ENCODE measurements at places on chromosomes 5 and 9.

DNA sequence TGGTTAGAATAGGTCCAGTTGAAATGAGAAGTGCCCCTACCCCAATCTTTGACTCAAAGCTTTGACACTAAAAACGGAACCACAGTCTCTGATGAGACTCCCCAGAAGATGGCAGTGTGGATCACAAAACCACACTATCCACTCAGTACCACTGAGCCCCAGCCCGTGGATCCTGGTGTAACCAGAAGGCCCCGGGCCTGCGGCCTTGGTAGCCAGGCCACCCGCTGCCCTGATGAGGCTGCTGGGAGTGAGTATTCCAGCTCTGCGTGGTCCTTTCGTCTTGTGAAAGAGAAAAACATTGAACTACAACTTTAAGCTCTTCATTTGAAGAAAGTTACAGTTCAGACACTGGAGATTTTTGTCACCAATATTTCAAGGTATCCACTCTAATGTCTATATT, 42.2 kb upstream of the FBP1 start:
- peak; percentile 57 for DNase-seq

GRCh38 chr5:157165261-157165660, 803 bp downstream of the GARIN3 start:
- DNase-seq: no peak

DNA sequence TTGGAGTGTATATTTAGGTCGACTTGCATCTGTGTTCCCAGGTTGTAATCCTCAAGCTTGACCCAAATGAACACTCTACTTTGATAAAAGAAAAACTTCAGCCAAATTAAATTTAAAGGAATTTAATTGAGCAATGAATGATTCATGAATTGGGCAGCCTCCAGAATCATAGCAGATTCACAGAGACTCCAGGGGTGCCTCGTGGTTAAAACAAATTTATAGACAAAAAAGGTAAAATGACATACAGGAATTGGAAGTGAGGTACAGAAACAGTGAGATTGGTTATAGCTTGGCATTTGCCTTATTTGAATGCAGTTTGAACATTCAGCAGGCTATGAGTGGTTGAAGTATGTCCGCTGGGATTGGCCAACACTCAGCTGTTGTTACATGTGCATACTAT, 21.6 kb upstream of the SPATA31D4 start:
- DNase-seq: no peak

DNA sequence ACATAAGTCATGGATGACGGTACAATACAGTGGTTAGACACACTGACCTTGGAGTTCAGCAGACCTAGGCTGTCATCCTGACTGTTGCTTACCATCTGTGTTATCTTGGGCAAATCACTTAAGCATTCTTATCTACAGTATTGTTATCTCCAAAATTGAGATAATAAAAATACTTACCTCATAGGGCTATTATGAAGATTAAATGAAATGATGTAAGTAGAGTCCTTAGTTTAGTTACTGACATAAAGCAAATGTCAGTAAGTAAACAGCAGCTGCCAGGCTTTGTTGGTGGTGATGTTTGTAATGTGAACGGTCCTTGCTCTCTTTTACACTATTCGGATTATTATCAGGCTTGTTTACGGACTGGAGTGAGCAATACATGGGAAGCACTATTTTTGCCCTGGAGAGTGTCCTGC, 107.3 kb upstream of the DPYSL3 start:
- DNase-seq: no peak

- no peak for DNase-seq
Observed at GRCh38 chr9:2043881-2044462, 28.8 kb downstream of the SMARCA2 start.

DNA sequence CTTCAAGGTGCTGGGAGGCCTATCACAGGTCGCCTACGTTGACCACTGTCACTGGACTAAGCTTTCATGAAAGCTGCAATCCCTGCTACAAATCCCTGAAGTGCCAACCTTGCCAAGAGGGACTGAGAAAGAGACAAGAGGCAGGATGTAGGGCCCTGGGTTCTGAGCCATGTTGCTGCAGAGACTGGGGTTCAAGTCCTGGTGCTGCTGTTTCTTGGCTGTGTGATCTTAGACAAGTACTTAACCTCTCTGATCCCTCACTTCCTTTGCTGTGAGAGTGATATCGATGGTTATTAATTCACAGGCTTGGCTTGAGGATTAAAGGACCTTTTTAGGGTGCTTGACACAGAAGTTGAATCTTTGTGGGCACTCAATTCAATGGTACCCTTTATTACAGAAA, 15.5 kb downstream of the CSF1R start:
- DNase-seq: no peak

DNA sequence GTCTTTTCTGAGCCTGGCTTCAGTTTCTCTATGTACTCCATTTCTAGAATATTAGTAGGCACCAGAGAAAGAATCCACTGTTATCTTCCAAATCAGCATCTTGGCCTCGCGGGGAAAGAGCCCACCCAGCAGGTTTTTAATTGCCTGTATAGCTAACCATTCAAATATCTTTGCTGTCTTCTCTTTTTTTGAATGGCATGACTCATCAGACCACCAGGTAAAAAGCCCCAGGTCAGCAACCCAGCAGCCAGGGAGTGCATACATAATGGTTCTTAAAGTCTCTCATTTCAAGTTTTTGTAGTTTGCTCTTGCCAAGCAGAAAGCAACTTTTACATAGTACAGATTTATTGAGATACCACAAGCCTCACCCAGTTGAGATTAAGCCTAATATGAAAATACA, 50.7 kb downstream of the TMEM167A start:
- DNase-seq: no peak

GRCh38 chr5:181005791-181006190, 17.1 kb downstream of the BTNL3 start:
- DNase-seq: no peak

DNA sequence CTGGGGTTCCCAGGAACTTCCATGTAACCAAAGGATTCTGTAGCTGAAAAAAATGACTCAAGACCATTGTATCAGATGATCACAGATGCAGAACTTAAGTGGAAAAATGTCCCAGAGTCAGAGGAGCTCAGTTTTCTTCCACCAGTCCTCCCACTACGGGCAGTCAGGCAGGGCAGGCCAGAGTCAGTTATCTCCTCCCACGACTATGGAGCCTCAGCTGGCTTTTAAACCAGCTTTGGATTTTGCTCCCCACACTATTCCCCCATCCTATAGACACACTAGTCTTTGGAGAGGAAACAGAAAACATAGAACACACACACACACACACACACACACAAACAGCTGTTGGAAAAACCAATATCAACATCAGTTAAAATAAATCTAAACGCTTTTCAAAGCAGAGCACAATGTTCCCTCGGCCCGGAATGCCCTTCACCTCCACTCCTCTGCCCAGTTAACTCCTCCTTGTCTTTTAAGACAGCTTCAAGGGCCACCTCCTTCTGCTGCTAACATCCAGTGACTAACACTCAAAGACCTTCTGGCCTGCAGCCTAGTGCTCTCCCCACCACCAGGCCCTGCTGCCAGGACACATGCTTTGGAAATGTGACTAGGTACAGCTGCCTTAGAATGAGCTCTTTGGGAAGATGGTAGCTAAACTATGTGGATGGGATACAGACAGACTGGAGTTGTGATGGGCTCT, 56.8 kb downstream of the NIPAL4 start:
- no peak for DNase-seq

GRCh38 chr9:37947471-37947870, 43.5 kb upstream of the SLC25A51 start:
- no peak for DNase-seq

GRCh38 chr5:7897014-7897600, 28.2 kb downstream of the MTRR start:
- no peak for DNase-seq

- DNase-seq: no peak
Observed at GRCh38 chr5:122674385-122674784, 100.5 kb upstream of the SNX2 start.

GRCh38 chr5:139133282-139133681, 64.9 kb downstream of the SIL1 start:
- DNase-seq: no peak

DNA sequence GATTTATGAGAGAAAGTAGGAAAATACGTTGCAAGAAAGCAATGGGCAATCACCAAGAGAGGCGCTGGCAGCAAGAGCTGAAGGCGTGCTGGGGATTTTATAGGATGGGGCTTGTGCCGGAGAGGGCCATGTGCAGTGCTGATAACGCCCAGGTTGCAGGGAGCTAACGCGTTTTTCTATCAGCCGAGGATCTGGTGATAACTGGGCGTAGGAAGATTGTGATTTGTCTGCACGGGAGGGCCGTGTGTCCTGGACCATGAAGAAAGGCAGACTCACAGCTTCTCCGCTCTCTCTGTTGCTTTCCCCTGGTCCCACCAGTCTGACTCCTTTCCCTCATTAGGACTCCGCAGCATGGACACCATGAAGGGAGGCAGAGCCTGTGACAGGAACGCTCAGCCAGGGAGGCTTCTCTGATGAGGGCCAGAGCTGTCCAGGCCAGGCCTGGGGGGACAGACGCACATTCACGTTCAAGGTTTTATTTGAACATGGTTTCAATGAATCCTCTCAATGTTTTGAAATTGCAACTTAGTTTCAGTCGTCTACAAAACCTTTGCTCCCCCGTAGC, 11.9 kb upstream of the CACNA1B start:
- no peak for DNase-seq

DNA sequence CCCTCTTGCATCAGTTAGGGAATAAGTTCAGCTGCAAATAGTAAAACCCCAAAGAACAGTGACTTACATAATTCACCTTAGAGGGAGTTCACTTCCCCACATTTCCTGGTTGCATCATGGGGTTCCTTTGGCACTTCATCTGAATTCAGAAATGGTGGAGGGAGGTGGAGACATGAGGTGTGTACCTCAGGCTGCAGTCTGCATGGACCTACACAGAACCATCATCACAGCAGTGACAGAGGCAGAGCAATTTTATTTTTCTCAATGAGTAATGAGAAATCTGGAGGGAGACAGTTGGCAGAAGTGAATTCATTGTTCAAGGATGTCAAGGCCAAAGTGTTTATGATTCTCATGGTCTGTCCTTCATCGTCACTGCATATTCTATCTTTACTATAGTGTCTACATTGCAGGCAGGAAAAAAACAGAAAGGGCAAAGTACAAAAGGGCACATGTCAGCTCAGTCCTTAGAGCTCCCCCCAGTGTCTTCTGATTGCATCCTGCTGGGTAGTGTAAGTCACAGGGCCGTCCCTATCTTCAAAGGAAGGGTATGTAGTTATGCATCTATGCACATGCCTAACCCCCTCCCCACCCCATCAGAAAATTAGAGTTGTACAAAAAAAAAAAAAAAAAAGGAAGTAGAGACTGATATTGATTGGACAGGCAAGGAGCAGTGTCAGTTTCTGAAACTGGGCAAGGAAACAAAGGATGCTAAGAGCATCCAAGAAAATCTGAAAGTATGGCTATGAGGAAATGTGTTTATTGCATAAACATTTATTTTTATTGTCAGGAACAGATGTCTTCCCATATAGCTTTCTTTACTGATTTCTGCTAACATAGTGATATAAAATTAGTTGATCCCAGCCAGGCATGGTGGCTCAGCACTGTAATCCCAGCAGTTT, 132.7 kb upstream of the APC start:
- DNase-seq: no peak

GRCh38 chr9:98600631-98601030, 108.1 kb downstream of the GABBR2 start:
- no peak for DNase-seq

GRCh38 chr5:98975682-98976407, 47.0 kb upstream of the CHD1 start:
- DNase-seq: no peak

DNA sequence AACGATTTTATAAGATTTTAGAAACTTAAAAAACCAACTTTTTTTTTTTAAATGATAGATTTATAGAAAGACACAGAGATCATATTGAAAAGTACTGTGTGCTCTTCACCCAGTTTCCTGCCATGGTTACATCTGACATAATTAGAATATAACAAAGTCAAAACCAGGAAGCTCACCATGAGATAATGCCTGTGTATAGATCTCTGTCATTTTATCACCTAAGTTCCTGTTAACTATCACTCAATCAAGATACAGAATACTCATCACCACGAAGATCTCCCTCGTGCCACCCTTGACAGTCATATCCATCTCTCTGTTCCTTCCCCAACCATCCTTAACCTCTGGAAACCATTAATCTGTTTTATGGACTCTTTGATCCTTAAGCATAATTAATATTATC, 39.1 kb downstream of the POC5 start:
- DNase-seq: no peak

- no peak for DNase-seq
Observed at GRCh38 chr9:71144495-71144894, 23.1 kb upstream of the TRPM3 start.

DNA sequence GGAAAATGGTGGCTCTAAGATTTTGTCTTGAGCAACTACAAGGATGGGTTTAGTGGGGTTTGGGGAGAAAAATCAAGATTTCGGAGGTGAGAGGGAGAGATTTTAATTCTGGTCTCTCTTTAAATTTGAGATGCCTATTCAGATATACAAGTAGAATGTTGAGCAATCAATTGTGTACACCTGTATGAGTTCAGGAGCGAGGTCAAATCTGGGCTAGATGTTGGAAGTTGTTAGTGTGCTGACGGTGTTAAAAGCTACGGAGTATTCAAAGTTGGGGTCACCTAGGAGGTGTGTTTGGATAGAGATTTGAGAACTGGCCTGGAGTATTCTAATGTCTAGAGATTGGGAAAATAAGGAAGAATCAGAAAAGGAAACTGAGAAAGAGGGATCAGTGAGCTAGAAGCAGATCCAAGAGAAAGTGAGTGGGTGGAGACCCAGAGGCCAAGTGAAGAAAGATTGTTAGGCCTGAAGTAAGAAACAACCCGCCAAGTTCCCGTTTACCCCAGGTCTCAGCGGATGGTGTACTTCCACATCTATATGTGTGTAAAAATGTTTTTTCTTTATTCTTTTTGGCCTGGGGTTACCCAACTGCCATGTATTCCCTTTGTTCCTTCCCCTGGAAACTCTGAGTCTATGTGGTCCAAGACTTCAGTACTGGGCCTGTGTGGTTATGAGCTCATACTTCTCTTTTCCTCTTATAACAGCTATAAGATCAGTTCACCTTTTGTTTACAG, 11.9 kb upstream of the ARHGAP26 start:
- DNase-seq: no peak

DNA sequence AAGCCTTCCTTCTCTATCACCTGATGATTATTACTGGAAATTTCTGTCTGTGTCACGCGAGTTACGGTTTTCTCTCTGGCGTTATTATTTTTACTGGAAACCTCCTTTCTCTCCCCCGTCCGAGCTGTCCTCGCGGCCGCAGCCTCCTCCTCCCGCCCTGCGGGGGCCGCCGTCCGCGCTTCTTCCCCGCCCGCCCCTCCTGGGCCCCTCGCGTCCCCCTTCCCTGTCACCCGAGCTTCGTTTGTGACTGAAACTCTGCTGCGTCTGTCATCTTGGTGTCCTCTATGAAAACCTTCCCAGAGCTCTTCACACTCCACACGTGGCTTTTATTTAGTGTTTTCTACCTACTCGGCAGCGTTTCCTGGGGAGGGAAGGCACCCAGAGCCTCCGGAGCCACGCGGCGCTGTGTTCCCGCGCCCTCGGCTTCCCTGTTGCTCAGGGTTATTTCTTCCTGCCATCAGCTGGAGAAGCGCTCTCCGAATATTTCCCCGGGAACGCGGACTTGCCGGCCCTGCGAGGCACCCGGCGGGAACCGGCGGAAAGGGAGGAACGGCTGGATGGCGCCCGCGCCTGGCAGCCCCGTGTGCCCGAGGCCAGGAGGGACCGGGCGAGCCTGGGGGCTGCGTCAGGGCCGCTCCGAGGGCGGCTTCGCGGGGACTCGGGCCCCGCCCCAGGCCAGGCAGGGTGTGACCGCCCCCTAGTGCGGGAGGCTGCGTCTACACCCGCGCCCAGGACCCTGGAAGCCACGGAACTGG, 33.9 kb downstream of the TRIP13 start:
- DNase-seq: peak; percentile 4

- no peak for DNase-seq
Observed at GRCh38 chr5:41871852-41872251, 1.6 kb upstream of the OXCT1 start.

- no peak for DNase-seq
Observed at GRCh38 chr5:100872408-100873190, 30.5 kb downstream of the ST8SIA4 start.

All from stimulated activated CD4-positive, alpha-beta T cell treated with anti-CD3 and anti-CD28 coated beads, Interleukin-1b, Interleukin-23, amount 100 ng/mL, for 4 hours (primary cell).